Epithelial cell of prostate (primary cell): ENCODE measurements at places on chromosomes 2 and 18.

DNA sequence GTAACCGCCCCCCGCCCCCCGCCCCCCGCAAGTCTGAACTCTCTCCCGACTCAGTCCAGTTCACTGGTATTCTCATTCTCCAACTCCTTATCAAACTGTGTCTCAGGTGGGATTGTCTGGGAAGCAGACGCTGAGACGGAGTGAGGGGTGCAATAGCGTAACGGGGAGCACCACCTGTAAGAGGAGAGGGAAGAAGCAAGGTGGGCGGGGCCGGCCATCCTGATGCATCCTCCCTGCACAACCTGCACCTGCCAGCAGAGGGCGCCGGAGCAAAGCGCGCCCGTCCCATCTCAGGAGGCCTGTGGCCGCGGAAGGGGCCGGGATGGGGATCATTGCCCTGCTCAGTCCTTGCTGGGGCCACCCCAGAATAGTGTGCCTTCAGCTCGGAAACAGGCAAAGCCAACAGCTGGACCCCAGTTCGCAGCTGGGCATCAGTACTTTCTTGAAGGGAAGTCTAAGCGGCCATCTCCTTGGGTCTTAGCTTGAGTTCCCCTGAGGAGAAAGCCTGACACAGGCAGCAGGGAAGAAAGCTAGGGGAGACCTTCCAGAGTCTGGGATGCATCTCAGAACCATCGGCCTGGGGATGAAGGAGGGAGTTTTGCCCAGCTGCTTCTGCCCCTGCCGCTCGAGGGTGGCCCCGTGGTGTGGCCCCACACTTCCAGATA, 208.0 kb downstream of the TFCP2L1 start:
- DNase-seq, result no peak

DNA sequence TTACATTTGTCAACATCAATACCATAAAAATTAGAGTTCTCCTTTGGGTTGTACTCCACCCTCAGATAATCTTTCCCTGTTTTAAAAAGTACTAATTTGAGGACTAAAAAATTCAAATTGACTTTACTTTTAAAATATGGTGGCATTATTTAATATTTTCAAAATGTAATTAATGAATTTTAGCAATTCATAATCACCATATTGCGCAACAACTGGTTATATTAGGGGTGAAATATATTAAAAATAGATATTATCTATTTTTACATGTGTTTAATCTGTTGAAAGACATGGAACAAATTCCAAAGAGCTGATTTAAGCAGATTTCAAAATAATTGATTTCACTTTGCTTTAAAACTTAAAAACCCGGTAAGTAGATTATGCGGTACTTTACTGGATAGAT, 236.6 kb upstream of the NOL4 start:
- DNase-seq, result no peak

DNA sequence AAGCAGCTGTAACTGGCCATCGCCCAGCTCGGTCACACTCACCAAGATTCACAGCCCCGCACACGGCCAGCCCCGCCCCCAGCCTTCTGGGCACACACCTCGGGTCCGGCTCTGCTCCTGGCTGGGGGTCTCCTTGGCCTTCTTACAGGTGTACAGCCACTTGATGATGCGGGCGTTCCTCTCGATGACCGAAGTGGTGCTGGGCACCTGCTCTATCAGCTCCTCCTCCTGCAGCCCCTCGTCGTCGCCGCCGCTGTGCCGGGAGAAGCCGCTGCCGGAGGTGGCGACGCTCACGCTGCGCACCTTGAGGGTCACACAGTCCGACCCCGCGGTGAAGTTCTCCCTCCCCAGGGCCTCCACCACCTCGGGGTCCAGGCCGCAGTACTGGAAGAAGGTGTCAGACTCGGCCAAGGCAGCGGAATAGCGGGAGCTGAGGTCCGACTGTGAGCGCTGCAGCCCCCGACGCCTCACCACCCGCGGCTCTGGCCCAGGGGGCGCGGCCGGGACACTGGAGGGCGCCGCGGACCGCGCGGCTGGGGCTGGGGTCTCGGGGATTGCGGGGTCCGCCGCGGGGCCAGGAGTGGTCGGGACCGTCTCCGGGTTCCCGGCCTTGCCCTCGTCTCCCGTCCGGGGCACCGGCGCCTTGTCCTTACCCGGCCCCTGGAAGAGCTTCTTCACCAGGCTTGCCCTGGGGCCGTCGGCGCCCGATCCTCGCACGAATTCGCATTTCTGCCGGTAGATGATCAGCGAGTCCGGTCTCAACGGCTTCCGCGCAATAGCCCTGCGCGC, 769 bp downstream of the FAM110C start:
- DNase-seq, result no peak

- no peak for DNase-seq
These were observed 583.0 kb downstream of the IRS1 start for GRCh38 chr2:226216575-226216974.

DNA sequence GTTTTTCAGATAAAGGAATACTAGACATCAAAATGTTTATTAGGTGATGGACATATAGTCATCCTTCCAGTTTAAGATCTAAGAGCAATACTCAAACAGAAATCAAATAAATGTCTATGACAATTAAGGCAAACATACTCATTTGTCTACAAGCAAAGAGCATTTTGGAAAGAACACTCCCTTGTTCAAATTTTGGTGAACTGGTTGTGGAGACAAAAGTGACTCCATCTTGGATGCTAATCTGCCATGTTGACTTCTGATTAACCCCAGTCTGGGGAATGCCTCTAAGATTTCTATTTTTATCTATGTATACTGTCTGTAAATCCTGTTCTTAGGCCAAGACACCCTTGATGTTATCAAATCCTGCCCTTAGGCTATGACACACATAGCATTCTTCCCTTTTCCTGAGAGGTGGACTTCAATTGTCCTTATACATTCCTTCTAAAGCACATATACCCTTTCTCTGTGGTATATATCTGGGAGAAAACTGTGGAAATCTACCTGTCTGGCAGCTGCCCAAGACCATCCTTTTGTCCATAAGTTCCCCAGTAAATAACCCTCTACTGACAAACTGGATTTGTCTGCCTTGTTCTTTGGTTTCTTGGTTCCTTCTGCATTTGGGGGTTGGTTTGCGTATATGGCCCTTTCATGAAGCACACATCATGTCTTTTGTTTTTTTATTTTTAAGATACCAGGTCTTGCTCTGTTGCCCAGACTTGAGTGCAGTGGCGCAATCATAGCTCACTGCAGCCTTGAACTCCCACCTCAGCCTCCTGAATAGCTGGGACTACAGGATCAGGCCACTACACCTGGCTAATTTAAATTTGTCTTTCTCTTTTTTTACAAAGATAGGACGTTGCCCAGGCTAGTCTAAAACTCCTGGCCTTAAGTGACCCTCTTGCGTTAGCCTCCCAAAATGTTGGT, 12.5 kb upstream of the PLEKHM3 start:
- DNase-seq, result no peak

GRCh38 chr2:106115250-106115649, 78.9 kb downstream of the UXS1 start:
- no peak for DNase-seq

DNA sequence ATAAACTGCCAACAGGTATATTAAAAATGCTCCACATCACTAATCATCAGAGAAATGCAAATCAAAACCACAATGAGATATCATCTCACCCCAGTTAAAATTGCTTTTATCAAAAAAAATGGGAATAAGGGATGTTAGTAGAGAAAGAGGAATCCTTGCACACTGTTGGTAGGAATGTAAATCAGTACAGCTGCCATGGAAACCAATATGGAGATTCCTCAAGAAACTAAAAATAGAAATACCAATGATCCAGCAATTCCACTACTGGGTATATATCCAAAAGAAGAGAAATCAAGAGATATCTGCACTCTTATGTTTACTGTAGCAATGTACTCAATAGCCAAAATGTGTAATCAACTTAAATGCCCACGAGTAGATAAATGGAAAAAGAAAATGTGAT, 40.6 kb downstream of the ZRANB3 start:
- DNase-seq, result no peak

- peak; percentile 74 for DNase-seq
These were observed at the start of gene POLR1A for GRCh38 chr2:86105252-86105968. Gene POLR1A (minus strand): TSS chr2:86105886. CDS start chr2:86105776, 110 bp downstream.

GRCh38 chr18:9106800-9107584, 4.5 kb downstream of the NDUFV2 start:
- DNase-seq, result no peak
